ENCODE measurements at places on chromosomes 1 and 21.

- DNase-seq = no peak
Measured at GRCh38 chr1:180777072-180777689, 135.5 kb upstream of the KIAA1614 start.

DNA sequence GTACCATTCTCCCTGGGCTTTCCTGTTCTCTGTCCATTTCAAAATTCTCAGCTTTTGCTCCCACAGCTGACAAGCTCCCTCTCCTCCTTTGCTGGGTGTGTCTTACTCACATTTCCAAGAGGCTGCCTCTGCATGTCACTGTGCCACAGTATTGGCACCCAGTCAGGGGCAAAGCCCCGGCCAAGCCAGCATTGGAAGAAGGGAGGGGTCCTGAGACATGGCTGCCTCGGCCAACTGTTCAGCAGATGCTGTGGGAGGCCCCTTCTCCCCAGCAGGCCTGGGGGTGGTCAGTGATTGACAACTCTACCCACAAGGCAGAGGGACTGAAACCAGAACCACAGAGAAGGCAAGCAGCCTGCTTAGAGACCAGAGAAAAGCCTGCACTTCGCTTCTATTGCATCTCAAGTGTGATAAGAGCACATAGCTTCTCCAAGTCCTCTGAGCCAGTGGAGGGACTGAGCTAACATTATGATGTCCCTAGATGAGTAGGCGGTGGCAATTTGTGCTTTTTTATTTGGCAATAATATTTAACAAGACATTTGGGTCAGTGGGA is 294.1 kb downstream of the SIPA1L2 start:
- DNase-seq = no peak

GRCh38 chr1:1222575-1223225 is 8.7 kb upstream of the TNFRSF4 start:
- DNase-seq = no peak

DNA sequence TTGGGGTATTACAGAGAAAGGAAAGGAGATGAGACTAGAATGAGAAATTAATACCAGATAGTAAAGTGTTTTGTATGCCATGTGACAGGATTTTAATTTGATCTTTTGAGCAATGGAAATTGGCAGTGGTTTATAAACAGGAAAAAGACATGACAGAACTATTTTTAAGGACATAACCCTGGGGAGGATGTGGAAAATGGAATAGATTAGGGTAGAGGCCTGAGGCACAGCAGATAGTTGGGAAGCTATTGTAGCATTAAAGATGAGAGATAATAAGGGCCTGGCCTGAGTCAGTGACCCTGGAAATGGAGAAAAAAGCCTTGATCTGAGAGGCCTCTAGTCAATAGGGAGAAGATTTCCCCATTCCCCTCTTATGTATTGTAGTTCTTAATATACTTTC is 22.1 kb upstream of the KCNA3 start:
- no peak for DNase-seq

DNA sequence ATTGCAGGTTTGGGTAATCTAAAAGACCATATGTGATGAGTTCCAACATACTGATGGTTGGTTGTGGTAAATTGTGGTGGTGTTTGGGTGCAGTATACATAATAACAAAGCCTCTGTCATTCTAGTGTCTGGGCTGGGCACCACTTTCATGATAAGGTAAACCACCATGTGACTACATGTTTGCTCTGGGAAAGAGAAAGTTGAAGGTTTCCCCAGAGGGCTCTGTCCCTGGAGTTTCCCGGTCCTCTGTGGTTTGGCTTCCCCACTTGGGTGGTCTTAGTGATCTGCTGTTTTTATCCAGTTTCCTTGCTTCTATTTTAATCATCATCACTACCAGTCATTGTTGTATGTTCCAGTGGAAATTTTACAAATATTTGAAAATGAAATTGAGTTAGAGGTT is 55.9 kb upstream of the TSPAN2 start:
- no peak for DNase-seq

DNA sequence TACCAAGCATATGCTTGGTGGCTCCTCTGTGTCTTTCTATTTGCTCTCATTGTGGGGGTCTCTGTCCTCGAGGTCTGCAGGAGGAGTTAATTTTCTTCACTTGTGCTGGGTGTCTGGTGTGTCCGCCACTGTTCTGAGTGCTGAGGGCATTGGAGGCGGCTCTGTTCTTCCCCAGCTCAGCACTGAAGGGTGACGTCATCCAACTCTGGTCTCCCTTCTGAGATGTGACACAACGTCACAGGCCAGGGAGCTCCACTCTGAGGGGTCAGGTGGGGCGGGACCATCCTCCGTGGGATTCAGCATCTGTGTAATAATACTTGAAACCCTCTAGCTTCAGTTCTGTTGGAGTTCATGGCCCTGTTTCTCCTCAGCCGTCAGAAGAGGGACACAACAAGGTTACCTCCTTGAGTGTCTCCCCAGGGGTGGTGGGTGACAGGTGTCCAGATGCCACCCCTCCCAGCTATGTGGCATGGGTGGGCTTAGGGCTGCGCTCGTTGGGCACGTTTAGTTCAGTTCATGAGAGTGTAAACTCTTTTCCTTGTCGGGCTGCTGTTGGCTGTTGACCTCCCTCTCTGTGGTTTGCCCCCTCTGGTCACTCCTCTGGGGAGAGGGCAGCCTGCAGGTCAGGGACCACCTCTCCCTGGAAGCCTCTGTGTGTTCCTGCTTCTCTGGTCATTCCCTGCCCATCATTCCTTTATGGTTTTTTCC is 3.1 kb downstream of the IBA57 start:
- DNase-seq = no peak

DNA sequence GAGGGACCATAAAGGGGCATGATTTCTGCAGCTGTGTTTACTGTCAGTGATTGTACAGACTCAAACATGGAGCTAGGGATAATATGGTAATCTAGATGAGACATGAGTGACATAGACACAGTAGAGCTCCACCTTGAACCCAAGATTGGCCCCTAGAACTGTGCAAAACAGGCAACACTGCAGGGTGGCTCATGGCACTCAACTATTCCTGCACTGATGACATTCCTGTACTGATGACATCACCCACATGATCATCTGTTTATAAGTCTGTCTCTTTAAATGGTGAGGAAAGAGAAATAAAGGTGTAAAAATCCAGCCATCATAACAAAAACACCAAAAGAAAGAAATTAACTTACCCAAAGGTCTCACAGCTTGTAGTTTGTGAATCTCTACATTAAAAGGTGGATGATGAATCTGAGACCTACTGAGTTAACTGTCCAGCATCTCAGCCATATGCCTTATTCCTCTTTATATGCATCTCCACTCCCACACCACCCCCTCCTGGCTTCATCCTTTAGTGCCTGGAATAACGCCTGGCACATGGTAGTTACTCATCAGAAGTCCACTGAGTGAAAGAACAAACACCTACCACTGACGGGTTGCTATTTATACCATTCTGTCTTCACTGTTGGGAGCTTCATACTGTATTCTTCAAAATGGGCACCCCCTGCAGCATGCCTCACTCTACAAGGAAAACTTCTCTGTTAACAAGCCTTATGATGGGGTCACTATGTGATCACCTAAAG is at the start of gene LRRC53:
Gene LRRC53 (minus strand): TSS at position 442 of the 746 bp plus-strand sequence. CDS start 29,262 bp downstream, outside the sequence.
- no peak for DNase-seq

DNA sequence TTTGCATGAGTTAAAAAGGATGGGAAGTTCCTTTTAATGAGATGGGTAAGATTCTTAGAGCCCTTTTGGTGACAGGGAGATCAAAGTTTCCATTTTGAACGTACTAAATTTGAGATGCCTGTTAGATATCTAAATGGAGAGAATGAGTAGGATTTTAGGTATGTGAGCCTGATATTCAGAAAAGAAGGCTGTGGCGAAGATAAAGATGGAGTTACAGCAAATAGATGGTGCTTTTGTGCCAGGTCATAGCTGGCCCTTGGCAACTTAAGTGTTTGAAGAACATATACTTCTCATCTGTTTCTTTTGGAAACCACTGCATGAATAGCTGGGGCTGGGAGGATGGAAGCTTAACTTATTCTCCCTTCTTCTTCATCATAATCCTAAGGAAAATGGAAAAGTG is 282.5 kb downstream of the PTBP2 start:
- DNase-seq = no peak

DNA sequence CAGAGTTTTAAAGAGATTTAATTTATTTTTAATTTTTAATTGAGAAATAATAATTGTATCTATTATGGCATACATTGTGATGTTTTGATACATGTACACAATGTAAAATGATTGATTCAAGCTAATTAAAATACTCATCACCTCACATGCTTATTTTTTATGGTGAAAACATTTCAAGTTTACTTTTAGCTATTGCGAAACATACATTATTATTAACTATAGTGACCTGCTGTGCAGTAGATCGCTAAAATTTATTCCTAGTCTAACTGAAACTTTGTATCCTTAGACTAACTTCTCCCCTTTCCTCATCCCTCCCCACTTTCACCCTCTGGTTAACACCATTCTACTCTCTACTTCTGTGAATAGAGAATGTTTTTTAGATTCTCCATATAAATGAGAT is 191.6 kb downstream of the DNAH14 start:
- no peak for DNase-seq

DNA sequence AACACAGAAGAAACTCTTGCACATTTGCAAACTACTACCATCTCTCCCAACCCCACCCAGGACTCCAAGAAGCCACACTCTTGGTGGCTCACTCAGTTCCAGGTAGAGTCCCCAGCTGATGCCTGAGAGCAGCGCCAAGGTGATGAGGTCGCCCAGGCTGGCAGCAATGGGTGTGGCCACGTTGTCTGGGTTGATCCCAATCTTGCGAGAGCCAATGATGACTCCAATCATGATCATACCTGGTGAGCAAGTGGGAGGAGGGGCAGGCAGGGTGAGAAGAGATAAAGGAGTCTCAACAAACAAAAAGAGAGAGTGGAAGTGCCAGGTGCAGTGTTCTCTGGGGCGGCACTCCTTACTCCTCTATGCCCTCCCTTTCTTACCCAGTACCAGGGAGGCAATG is 14.4 kb downstream of the SLC41A1 start:
- DNase-seq = no peak

GRCh38 chr1:5298376-5298775 is 644.0 kb downstream of the AJAP1 start:
- peak; percentile 63 for DNase-seq

DNA sequence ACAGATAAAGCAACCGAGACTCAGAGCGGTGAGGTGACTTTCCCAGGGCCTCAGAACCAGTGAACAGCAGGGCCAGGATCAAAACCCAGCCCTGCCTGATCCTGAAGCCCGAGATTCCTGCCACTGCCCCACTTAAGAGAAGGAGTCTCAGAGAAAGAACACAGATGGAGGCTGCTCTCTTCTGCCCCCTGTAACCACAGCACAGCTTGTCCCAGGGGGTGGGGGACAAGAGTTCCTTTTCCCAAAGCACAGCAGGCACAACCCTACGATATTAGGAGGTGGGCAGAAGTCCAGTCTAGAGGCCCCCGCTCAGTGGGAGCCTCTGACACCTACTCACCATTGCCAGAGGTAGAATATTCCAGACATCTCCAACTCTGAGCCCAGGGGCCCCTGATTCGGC is 24.0 kb upstream of the VWA5B1 start:
- no peak for DNase-seq

DNA sequence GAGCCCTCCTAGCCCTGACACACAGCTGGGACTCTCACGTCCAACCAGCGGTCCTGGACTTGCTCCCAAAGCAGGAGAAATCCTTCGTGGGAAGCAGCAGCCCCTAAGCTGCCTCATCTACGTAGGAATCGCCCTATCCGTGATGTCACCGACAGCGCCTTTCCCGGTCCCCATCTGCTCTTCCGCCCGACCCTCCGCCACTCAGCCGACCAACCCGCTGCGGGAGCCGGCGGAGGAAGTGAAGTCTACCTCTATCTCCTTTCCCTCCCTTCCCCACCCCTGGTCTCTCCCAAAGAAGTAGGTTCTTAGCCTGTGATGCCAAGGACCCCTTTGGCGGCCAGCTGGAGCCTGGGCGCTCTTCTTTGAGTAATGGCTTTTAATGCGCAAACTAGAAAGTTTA is 272.1 kb downstream of the FAM72C start:
- no peak for DNase-seq

GRCh38 chr21:33751120-33751519 is 108.8 kb downstream of the ITSN1 start:
- no peak for DNase-seq

DNA sequence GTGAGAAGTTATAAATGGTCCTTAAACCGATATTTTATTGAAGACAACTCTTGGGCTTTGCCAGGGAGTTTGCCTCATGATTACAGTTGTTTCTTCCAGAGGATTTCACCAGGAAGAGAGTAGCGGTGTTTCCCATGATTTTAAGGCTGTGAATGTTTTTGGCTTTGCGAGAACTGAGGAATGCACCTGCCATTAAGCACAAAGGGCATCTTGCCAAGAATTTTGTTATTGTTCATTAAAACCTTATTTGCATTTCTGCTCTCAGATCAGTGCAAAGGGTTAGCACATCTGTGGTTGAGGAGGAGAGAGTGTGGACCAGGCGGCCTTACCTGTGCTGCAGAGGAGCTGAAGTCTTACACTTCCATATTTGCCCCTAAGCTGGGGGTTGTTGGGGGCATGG is 13.8 kb downstream of the CNIH3 start:
- DNase-seq = no peak

DNA sequence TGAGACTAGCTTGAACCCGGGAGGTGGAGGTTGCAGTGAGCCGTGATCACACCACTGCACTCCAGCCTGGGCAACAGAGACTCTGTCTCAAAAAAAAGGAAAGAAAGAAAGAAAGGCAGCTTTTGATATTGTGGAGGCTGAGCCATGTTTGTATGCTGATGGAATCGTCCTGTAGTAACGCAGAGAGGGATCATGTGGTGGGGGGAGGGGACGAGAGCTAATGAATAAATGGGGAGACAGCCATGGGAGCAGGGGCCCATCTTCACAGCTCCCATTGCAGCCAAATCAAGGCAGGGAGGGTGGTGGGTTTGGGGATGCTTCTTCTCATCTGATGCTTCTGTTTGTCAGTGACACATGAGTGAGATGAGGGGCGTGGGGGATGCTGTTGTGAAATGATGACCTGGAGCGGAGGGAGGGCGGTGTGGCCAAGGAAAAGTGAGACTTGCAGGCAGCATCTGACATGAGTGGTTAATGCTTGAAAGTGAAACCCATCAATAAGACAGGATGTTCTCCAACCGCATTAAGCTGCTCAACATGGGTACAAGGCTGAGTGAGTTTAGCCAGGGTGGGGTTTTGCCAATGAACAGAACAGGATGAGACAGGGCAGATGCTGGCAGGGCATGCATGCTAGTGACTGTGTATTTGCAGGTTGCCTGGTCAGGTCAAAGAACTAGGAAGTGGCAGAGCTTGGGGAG is 16.7 kb downstream of the SPATA21 start:
- DNase-seq = no peak

- DNase-seq = no peak
Measured at GRCh38 chr1:47564570-47564969, 126.7 kb downstream of the FOXD2 start.

GRCh38 chr1:185342672-185343259 is 25.7 kb upstream of the IVNS1ABP start:
- no peak for DNase-seq

GRCh38 chr1:8362701-8363101 is 44.8 kb downstream of the SLC45A1 start:
- DNase-seq = no peak

- no peak for DNase-seq
Measured at GRCh38 chr1:12450756-12451559, 167.1 kb downstream of the DHRS3 start.

DNA sequence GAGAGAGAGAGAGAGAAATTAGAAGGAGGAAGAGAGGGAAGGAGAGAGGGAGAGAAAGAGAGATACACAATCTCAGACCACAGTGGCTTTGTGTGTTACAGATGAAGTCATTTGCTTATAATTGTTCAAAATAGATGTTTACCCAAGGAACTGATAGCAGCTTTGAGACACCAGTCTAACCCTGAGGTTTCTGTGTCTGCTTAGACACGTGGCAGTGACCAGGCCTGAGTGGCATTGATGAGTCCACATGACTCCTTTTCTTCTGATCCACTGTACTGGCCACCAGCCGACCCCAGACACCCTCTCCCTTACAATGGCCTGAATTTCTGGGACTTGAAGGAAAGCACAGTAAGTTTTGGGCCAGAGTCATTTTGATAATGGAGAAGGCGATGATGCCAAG is 104.9 kb downstream of the DUSP10 start:
- no peak for DNase-seq
